ENCODE measurements at places on chromosomes 7 and 10. TPM values are rescaled to one million over a fixed set of nuclear protein-coding genes. Genes with fewer than 3 reads are reported as not detected.
A peak's percentile ranks its signal among the peaks of the same experiment; 100 is the strongest.

RAB18 gene
- 81.0 TPM for total RNA-seq

NYAP1 gene
- total RNA-seq: 4.6 TPM

MRLN gene
- total RNA-seq: not detected

GDF2 gene
- not detected for total RNA-seq

MBL2 gene
- not detected for total RNA-seq

EGR2 gene
- 0.71 TPM for total RNA-seq

FAM221A gene
- total RNA-seq: 34.4 TPM

DNA sequence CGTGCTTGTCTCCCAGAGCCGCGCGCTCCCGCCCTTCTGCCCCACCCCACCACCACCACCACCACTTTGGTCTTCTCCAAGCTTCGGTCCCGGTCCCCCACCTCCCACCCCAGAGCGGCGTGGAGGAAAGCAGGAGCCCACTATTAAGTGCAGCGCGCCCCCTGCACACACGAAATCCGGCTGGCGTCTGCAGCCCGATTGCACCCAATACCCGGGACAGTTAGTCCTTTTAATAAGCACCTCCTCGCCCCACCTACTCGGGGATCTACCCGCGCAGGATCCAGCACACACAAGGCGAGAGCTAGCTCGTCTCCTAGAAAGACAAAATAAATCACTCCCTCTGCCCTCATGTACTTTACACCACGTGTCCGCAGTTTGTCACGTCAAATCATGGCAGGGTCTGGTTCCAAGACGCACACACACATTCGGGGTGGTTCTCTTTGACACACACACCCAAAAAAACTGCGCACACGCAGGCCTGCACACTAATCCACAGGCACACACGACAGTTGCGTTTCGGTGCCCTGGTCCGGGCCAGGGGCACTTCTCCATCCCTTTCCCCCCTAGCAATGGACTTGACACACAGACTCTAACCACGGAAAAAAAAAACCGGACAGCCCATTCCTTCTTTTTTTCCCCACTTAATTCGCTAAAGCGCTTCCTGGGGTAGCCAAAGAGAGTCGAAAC, 1.6 kb downstream of the SFMBT2 start:
- H3K36me3 ChIP-seq: no peaks in the 10 kb centered on the region
- H3K27ac ChIP-seq: peak overlapping the region; percentile 59
- peaks cover 20% of the 10 kb centered on the region for H3K4me1 ChIP-seq
- peaks cover 84% of the 10 kb centered on the region for H3K27me3 ChIP-seq
- no peak for DNase-seq
- peak overlapping the region; percentile 89 for H3K4me3 ChIP-seq

DNA sequence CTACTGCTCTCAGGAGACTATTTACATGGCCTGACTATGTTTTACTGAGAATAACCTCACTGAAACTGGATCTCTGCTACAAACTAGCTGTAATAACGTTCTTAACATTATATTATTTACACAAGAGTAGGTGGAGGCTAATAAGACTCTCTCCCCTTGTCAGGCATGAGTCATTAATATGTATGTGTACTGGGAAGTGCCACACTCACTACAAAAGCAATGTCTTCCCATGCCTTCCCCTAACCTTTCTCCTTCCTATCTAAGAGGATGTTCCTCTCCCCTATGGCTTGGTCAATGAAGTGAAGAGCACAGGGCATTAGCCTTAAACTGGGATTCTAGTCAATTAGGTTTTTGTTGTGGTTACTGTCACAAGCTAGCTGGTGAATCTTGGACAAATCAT, 147.9 kb downstream of the DGKB start:
- H3K4me3 ChIP-seq: no peak overlapping the region
- no peak for DNase-seq
- no peak overlapping the region for H3K27ac ChIP-seq
- H3K27me3 ChIP-seq: no peaks in the 10 kb centered on the region
- H3K4me1 ChIP-seq: no peaks in the 10 kb centered on the region

- DNase-seq: no peak
- no peak overlapping the region for H3K4me3 ChIP-seq
- no peaks in the 10 kb centered on the region for H3K27me3 ChIP-seq
Observed at GRCh38 chr7:96452146-96452545, 130.2 kb upstream of the SLC25A13 start.

DNA sequence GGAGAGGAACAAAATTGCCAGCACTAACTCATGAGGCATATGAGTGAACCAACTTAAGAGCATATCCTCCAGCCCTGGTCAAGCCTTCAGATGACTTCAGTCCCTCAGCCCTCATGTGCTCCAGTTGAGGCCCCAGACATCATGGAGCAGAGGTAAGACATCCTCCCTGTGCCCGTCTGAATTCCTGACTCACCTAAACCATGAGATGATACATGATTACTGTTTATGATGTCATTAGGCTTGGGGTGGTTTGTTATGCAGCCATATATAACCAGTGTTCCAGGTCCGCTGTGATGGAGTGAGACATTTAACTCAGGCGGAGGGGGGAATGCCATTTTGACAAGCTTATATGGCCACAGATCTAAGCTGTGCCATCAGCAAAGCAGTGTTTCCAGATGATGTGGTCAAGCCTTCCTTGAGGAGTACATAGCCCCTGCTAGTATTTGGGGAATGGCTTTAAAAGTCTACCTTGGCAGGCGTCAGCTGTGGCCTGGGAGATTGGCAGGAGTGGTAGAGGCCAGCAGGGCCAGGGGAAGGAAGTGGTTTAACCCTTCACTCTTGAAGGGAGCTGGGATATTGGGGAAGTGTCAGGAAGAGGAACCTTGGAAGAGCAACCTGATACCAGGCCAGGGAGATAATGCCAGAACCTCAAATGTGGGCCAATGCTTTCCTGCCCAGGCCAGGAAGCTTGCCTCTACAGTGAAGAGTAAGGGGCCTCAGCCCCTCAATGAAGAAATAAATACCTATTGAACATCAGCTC, 343.0 kb upstream of the PODXL start:
- H3K4me3 ChIP-seq: no peak overlapping the region
- H3K36me3 ChIP-seq: no peaks in the 10 kb centered on the region
- no peak overlapping the region for H3K27ac ChIP-seq
- H3K4me1 ChIP-seq: peaks cover 11% of the 10 kb centered on the region
- H3K27me3 ChIP-seq: peaks cover 3% of the 10 kb centered on the region
- no peak for DNase-seq

DNA sequence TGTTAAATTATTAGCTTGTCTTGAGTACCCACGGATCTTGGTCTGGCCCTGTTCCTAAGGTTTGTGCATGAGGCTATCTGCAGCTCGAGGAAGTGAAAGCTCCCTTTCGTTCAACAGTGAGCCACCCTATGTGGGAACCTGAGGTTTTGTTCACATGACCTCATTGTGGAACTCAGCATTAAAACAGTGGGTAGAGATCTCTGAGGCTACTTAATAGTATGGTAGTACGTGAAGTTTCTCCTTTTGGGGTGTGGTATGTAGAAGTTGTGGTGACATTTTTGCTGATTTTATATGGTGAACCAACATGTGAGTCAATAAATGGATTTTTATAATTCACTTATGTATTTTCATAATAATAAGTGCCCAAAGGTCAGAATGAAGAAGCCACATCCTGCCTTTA, 252.7 kb upstream of the FERD3L start:
- no peak overlapping the region for H3K4me3 ChIP-seq
- H3K36me3 ChIP-seq: peaks cover 2% of the 10 kb centered on the region
- H3K27me3 ChIP-seq: no peaks in the 10 kb centered on the region
- H3K4me1 ChIP-seq: peaks cover 15% of the 10 kb centered on the region
- DNase-seq: no peak
- H3K27ac ChIP-seq: no peak overlapping the region

DNA sequence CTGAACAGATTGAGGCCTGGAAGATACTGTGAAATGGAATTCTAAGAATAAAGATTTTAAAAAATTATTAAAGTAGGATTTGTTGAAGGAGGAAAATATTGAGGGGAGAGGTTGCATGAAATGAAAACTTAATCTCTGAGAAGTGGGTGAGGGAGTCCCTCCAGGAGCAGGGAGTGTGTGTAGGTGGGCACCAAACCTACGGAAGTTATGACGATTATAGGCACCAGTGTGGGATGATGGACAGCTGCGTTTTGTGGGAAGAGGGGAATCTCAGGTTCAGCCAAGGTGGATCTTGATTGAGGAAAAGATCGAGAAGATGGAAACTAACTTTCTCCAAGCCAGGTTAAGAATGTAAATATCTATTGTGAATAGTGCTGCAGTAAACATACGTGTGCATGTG, 246.4 kb downstream of the CCDC3 start:
- H3K27ac ChIP-seq: no peak overlapping the region
- H3K4me1 ChIP-seq: peaks cover 5% of the 10 kb centered on the region
- no peaks in the 10 kb centered on the region for H3K36me3 ChIP-seq
- DNase-seq: no peak
- H3K27me3 ChIP-seq: peaks cover 3% of the 10 kb centered on the region

DNA sequence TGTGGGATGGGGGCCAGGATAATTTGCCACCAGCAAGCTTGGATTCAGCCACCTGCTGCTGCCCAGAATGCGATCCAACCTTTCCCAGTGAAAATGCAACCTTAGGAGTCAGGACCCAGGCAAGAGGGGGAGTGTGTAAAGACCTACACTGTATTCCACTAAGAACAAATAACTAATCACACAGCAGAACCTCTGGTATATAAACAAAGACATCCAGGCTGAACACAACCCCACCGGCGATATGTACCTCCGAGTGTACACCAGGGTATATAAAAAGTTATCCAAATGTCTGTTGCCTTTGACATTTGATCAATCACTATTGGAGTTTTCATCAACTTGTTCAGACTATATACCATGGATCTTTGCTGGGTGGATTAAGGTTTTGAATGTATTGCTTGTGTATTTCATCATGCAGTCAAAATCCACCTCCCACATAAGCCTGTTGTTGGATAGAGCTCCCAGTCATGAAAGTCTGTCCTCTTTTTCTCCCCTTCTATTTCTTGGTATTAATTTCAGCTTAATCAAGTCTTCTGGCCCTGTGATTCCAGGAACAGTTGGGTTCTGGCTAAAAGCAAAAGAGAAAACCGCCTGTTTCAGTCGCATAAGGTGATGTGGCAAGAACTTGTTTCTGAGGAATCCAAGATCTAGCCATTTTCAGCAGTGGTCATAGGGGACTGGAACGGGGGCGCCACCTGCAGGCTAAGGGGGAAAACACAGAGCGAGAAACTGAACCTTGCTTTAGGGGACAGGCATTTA, 290.7 kb downstream of the CCDC3 start:
- no peaks in the 10 kb centered on the region for H3K4me1 ChIP-seq
- no peak overlapping the region for H3K4me3 ChIP-seq
- DNase-seq: peak; percentile 61
- H3K36me3 ChIP-seq: no peaks in the 10 kb centered on the region

- H3K4me3 ChIP-seq: no peak overlapping the region
- no peak overlapping the region for H3K27ac ChIP-seq
- no peaks in the 10 kb centered on the region for H3K27me3 ChIP-seq
- DNase-seq: no peak
- peaks cover 19% of the 10 kb centered on the region for H3K36me3 ChIP-seq
Observed at GRCh38 chr7:47347346-47347745, 234.6 kb downstream of the TNS3 start.

GRCh38 chr10:79487296-79488194, 24.8 kb upstream of the EIF5AL1 start:
- H3K27ac ChIP-seq: no peak overlapping the region
- H3K36me3 ChIP-seq: no peaks in the 10 kb centered on the region
- DNase-seq: peak; percentile 61
- no peak overlapping the region for H3K4me3 ChIP-seq

- peak within 1 kb of the TSS; percentile 62 for H3K27ac ChIP-seq
- peak; percentile 12 for DNase-seq
- peaks cover 90% of the 10 kb centered on the region for H3K27me3 ChIP-seq
- H3K4me3 ChIP-seq: peak within 1 kb of the TSS; percentile 72
Observed at GRCh38 chr7:97024209-97025129, at the start of gene DLX5. Gene DLX5 (minus strand): TSS chr7:97024831. CDS start chr7:97024623, 208 bp downstream.

GRCh38 chr7:92612501-92612900, 22.3 kb upstream of the FAM133B start:
- no peak overlapping the region for H3K27ac ChIP-seq
- H3K4me3 ChIP-seq: no peak overlapping the region
- H3K4me1 ChIP-seq: peaks cover 2% of the 10 kb centered on the region
- peaks cover 11% of the 10 kb centered on the region for H3K27me3 ChIP-seq
- DNase-seq: no peak

DNA sequence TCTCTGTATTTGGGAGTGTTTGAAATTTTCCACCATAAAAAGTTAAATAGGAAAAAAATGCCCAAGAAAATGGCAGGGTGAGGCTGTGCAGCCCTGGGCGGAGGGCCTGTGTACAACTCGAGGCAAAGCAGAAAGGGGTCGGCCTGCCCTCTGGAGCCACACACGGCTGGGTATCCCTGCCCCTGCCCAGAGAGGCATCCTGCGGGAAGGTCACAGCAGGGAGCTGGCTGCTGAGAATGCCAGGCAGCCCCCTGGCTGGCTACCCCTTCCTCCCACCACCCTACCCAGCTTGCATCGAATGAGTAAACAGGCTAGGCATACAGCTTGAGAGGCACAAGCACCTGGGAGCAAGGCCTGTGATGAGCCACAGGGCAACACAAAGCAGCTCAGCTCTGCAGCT, 46.1 kb downstream of the CAMK2B start:
- H3K36me3 ChIP-seq: no peaks in the 10 kb centered on the region
- no peak for DNase-seq
- H3K27me3 ChIP-seq: peaks cover 6% of the 10 kb centered on the region
- H3K4me3 ChIP-seq: no peak overlapping the region
- H3K27ac ChIP-seq: no peak overlapping the region

GRCh38 chr10:1523221-1523620, 214.1 kb downstream of the ADARB2 start:
- DNase-seq: no peak
- H3K4me3 ChIP-seq: no peak overlapping the region
- peaks cover 17% of the 10 kb centered on the region for H3K4me1 ChIP-seq
- H3K36me3 ChIP-seq: no peaks in the 10 kb centered on the region
- H3K27me3 ChIP-seq: peaks cover 3% of the 10 kb centered on the region

- peaks cover 2% of the 10 kb centered on the region for H3K36me3 ChIP-seq
- H3K4me1 ChIP-seq: peaks cover 5% of the 10 kb centered on the region
- peak overlapping the region; percentile 64 for H3K4me3 ChIP-seq
- no peak for DNase-seq
- no peak overlapping the region for H3K27ac ChIP-seq
Observed at GRCh38 chr7:150799156-150799555, 1.0 kb downstream of the TMEM176B start.

GRCh38 chr7:26865094-26865388, 651 bp upstream of the SKAP2 start:
- peak overlapping the region; percentile 95 for H3K4me3 ChIP-seq
- peaks cover 34% of the 10 kb centered on the region for H3K4me1 ChIP-seq
- peak; percentile 28 for DNase-seq
- no peaks in the 10 kb centered on the region for H3K36me3 ChIP-seq

- peak overlapping the region; percentile 38 for H3K27ac ChIP-seq
- H3K27me3 ChIP-seq: no peaks in the 10 kb centered on the region
- no peak overlapping the region for H3K4me3 ChIP-seq
Observed at GRCh38 chr7:101391991-101392390, 29.3 kb downstream of the COL26A1 start.

Measured in progenitor cell of endocrine pancreas (in vitro differentiated cells).